ENCODE measurements at places on chromosomes 5 and 9.

- no peak for DNase-seq
Measured at GRCh38 chr5:81525690-81526089, 131.8 kb upstream of the ACOT12 start.

- DNase-seq = no peak
Measured at GRCh38 chr5:3181671-3182070, 414.0 kb upstream of the IRX1 start.

DNA sequence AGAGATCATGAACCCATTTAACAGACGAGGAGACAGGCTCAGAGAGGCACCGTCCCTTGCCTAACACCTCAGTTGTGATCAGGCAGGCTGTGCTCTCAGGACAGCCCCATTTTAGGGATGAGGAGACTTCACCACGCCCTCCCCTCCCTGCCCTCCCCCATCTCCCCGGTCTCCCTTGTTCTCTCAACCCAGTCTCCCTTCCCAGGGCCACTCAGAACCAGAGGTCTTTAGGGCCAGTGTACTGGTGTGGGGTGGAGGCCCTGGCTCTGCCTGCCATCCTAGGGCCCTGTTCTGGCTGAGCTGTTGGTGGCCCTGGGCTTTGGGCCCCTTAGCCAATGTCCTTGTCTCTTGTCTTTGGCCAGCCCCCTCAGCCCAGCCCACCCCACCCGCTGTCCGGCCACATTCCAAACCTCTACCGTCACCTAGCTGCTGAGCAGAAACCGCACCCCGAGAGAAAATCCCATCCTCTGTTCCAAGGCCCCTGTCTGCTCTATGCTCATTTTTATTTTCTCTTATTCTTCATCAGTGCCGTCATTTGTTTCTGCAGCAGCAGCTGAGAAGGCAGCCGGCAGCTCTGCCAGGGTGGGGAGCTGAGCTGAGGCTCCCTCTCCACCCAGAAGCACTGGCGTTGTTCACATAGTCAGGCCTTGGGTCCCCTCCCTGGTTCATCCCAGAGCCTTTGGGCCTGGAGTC lies 33.9 kb downstream of the OLFML2A start:
- DNase-seq = no peak

- no peak for DNase-seq
Measured at GRCh38 chr5:150640311-150641005, at the start of gene SYNPO. TSS of gene SYNPO (plus strand) at chr5:150640660. CDS start at chr5:150648276, 7,616 bp downstream.

- DNase-seq = no peak
Measured at GRCh38 chr9:37969130-37969529, 65.2 kb upstream of the SLC25A51 start.

GRCh38 chr5:40754381-40755092 lies 1.2 kb downstream of the TTC33 start:
- DNase-seq = peak; percentile 42

DNA sequence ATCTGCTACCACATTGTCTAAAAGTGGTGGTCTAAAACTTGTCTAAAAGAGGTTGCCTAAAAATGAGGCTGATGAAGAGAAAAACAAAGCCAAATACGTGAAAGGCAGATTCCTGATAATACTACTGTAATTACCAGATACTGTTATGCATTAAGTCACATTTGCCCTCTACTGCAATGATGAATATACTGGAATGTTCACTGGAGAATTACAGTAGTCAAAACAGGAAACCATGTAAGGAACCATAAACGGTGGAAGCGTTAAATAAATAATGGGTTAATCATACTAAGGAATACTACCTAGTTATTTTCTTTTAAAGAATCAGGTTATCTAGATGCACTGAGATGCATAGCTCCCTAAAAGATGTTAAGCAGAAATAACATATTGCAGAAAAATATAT lies 201.3 kb downstream of the MCTP1 start:
- no peak for DNase-seq

- DNase-seq = no peak
Measured at GRCh38 chr9:134358662-134359319, 32.5 kb downstream of the RXRA start.

DNA sequence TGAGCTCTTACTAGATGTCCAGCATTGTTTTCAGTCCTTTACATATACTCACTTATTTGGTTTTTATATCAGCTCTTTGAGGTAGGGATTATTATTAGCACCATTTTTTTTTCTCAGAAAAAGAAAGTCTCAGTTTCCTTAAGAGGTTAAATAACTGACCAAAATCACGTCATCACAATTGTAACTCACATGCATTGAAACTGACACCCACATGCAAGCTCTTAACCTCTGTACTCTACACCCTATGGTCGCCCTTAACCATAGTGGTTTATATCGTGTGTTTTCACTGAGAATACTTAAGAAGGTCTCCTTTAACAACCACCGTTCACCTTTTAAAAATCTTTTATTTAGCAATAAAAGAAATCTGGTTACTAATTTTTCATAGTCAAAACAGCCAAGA lies 61.0 kb downstream of the PRDM6 start:
- DNase-seq = no peak

DNA sequence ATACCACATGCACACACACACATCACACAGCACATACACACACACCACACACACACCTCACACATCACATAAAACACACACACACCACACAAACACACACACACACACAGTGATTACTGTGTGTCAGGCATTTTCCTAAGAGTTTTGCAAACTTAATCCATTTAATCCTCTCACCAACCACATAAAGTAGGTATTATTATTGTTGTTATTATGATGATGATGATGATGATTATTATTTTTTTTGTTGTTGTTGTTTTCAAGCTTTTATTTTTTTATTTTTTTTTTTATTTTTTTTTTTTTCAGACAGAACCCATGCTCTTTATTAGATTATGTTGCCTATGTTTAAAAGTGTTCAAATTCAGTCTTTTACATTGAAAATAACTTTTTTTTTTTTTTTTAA lies 31.5 kb downstream of the JADE2 start:
- no peak for DNase-seq

- DNase-seq = no peak
Measured at GRCh38 chr5:173050791-173051190, 5.4 kb upstream of the CREBRF start.

DNA sequence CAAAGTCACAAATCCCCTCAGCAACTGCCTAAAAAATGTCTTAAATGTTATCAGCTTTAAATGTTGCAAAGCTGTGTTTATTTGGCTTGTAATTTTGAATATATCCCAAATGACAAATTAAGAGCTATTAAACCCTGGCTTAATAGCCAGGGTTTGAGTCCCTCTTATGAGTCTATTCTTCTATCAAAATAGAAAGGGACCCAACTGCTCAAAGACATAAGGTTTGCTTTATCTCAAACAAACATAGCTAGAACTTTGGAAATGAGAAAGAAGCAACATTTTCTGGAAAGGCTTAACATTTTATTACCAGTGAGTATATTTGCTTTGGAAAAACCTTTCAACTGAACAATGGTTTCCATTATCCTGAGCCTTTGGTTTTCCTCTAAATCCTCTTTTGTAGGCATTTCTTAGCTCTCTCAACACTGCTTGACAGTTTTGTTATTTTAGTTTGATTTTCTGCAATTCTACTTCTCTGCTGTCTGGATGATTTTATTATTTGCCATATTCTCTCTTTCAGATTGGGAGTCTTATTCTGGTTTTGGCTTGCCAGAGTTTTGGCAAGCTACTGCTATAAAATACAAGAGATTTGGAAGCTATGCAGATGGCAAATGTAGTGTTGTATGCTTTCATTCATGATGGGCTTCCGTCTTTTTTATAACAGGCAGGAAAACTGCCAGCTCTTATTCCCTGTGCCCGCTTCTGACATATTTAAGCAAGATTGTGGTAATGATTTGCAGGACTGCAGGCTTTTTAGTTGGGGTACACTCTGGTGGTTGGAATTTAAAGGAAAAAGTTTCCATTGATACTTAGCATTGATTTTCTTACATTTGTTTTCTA lies 734.9 kb downstream of the DTWD2 start:
- no peak for DNase-seq

- DNase-seq = no peak
Measured at GRCh38 chr5:73354406-73354805, 94.2 kb downstream of the FOXD1 start.

GRCh38 chr9:35697486-35697885 lies 7.8 kb upstream of the TPM2 start:
- DNase-seq = no peak

DNA sequence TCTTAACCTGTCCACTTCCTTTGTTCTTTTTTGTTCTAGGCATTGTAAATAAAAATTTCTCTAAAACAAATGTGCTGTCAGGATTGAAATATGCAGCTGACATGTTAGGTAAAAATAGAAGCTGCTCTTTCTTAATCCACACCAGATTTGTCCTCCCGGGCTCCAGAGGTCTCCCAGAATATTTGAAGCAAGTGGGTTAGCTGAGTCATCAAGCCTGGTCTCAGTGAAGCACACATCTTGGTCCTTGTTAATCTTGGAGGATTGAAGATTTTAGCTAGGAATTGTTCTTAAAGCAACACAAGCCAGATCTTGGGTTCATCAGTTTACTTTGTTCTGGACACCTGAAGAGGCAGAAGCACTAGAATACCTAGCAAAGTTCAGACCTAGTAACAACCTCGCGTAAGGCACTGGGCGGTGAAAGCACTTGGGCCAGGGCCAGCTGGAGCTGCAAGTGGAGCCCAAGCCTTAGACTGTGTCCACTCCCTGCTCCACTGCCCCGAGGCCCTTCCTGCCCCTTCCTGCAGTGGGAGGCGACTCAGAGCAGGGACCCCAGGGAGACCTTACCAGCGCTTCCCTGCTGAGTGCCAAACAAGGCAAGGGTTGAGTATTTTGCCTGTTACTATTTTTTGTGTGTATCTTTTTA lies 36.5 kb downstream of the HABP4 start:
- DNase-seq = no peak

DNA sequence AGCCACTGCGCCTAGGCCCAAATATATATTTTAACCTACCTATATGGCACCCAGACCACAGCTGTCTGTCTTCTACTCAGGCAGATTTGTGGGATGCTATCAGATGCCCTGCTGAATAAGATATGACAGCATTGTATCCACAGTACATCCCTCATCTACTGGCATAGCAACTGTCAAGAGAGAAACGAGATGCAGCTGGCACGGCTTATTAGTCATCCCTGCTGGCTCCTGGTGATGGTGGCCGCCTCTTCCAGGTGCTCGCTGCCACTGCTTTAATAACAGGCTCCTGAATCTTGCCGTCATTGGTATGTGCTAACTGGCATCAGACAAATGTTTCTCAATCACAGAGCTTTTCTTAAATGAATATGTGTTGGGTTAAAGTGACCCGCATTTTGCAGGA lies 34.0 kb downstream of the B4GALT1 start:
- no peak for DNase-seq

DNA sequence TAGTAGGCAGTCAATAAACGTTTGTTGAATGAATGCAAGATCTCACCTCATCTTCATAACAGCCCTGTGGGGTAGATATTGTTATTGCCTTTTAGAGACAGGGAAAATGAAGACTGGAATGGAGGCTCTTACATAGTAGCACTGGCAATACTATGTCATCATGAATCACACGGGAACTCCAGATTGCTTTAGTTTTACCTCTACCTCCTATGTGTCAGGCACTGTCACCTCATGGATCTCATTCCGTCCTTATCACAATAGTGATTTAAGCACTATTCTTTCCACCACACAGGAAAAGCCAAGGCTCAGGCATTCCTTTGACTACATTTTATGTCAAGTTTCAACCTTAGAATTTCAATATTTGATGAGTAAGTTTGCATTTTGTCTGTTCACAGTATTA lies 2.9 kb upstream of the EPB41L4B start:
- no peak for DNase-seq

Measured in CD4-positive, alpha-beta T cell treated with Interleukin-12 subunit alpha and Interleukin-12 subunit beta, for 1 hour (primary cell).